ENCODE measurements at places on chromosomes 4 and X.
A peak's percentile ranks its signal among the peaks of the same experiment; 100 is the strongest.

DNA sequence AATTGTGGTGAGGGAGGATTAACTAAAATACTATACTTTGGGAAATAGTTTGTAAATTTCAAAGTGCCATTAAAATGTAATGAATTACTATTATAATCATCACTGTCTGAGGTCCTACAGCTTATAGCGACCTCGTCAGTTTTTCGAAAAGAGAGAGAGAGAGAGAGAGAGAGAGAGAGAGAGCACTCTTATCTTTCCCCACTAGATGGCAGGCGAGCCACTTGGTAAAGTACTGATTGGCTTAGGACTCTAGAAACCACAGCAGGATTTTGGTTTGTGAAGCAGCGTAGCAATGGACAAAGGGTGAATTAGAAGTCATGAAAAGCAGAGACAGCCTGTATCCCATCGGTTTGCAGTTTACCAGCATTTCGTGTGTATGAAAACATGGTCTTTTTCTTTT is 52.5 kb downstream of the LINC00632 start:
- peak; percentile 83 for DNase-seq

GRCh38 chr4:25795566-25796454 is 67.0 kb downstream of the SEL1L3 start:
- DNase-seq: no peak

GRCh38 chr4:32488690-32489089 is 1768.5 kb downstream of the PCDH7 start:
- DNase-seq: no peak

- peak; percentile 82 for DNase-seq
Observed at GRCh38 chrX:154019633-154020528, at the start of gene IRAK1. IRAK1 (minus strand) TSS chrX:154019902; CDS start chrX:154019812, 90 bp downstream.

DNA sequence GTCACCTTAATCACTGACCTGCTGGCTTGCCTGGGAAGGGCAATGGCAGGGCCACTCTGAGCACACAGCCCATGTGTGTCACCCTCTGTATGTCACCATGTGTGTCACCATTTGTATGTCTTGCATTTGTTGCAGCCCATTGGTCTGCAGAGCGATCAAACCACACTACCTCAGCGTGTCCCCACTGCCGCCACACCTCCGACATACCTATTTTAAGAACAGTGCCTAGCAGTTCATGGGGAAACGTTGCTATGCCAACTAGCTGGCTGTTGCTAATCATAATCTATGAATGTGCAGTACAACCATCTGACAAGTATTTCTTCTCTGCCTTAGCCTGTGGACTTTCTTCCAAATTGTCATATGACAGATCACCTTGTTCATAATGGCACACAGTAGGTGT is 8.0 kb upstream of the CRMP1 start:
- DNase-seq: peak; percentile 65

DNA sequence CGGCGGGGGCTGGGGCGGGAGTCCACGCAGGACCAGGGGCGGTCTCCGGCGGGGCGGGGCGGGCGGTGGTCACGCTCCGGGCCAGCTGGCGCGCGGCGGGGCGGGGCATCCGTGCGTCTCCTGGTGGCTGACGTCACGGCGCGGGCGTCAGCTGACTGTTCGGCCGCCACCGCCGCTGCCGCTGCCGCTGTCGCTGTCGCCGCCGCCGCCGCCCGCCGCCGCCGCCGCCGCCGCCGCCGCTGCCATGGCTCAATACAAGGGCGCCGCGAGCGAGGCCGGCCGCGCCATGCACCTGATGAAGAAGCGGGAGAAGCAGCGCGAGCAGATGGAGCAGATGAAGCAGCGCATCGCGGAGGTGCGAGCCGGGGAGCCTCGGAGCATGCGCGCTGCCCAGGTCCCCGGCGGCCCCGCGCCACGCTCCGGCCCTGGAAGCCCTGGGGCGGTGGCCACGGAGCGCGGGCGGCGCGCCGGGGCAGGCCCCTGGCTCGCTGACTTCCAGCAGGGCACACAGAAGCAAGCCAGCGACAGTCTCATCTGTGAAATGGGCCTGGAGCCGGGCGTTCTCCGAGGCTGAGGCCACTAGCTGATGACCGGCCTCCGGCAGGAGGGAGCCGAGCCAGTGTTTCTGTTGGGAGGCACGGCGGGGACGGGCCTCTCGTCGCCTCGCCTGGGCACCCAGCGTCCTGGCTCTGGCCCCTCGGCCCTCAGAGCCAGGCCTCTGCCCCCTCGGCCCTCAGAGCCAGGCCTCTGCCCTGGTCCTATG is at the start of gene FAM50A:
FAM50A (plus strand) TSS at position 150 of the 763 bp plus-strand sequence; CDS start at position 245, 95 bp downstream.
- DNase-seq: peak; percentile 84

DNA sequence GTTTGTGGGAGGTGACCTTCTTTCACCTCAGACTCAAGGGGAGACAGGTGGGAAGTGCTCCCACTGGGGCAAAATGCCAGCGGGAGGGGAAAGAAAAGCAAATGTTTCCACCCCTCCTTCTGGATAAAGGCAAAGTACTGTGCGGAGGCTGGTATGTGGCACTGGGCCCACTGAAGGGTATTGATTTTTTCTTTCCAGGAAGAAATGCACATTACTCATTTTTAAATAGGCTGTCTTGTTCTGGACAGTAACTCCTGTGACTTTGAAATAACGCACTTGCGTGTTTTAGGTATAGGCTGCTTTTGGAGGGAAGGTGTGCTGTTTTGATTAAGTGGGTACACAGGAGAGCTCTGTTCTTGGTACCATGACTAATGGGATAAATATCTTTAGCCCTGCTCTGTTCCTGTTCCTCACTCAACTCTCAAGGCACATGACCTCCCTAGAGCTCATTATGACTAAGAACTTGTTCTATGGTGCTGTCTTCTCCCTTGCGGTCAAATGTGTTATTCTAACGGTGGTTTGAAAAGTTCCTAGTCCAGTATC is 40.7 kb upstream of the MBTPS2 start:
- no peak for DNase-seq

- DNase-seq: no peak
Observed at GRCh38 chr4:161160718-161161117, 1003.1 kb downstream of the FSTL5 start.

- DNase-seq: no peak
Observed at GRCh38 chr4:124974152-124974551, 261.6 kb upstream of the ANKRD50 start.

- DNase-seq: no peak
Observed at GRCh38 chrX:15241301-15241700, 28.6 kb downstream of the ASB9 start.

DNA sequence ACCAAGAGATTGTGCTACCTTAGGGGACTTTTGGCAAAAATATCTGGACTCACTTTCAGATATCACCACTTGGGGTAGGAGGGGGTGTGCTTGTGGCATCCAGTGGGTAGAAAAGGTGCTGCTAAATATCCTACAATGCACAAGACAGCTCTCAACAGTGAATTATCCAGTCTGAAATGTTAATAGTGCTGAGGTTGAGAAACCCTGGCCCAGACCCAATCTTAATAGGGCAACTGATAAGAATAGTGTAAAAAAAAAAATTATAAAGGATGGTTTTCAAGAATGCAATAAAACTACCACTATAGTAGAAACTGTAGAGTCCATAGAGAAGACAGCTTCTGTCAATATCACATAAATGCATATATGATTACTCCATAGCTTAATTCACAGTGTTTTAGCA is 185.5 kb downstream of the ZNF330 start:
- DNase-seq: no peak

GRCh38 chr4:26455571-26455970 is 34.7 kb downstream of the CCKAR start:
- no peak for DNase-seq

DNA sequence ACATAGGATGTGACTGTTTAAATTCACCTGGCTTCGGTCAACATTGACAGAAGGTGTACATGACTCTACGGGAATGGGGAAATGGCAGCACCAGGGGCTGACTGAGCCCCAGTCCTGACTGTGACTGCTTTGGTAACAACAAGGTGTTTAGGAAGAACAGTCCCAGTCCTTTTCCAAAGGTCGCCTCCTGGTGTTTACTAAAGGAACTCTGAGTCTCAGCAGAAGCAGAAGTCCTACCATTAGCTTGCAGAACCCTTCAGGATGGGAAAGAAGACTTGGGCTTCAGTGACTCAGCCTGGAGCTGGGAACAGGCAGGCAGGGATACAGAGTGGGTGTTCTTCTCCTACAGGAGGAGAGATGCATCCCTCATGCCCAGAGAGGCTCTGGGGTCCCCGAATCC is 103.3 kb downstream of the MGST2 start:
- DNase-seq: no peak

DNA sequence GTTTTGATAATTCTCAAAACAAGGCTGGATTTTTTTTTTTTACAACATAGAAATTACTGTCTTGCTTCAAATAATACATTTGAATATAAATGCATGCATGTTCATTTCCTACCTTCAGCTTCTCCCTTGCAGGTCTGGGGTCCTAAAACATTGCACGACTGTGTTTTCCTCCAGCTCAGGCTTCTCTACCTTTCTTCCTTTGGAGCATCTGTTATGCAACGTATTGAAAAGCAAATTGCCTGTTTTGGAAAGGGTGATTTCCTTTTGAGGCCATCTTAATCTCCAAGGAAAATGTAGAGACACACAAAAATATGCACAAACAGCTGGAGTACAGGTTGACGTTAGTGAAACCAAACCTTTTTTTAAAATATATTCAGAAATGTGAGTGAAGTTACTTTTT is 115.6 kb upstream of the TLL1 start:
- no peak for DNase-seq

DNA sequence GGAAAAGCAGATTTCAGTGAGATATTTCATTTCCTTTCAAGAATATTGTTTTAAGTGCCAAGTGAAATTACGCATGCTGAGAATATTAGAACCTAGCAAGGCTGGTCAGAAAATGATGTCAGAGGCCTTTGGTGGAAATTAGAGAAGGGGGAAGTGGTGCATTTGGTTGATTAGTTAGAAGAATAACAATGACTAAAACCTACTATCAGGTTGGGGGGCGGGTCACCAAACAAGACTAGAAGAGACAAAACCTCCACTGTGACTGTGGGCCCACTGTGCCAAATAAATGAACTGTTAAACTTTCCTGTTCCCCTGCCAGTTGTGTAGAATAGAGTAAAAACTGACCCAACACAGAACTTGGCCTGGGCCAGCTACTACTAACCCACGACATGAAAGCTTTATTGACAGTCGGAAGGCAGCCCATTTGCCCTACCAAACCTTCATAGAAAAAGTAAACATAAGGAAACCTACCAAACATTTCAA is 2.9 kb downstream of the RAPGEF2 start:
- DNase-seq: no peak

GRCh38 chr4:43607400-43607799 is 714.9 kb downstream of the GRXCR1 start:
- DNase-seq: no peak

DNA sequence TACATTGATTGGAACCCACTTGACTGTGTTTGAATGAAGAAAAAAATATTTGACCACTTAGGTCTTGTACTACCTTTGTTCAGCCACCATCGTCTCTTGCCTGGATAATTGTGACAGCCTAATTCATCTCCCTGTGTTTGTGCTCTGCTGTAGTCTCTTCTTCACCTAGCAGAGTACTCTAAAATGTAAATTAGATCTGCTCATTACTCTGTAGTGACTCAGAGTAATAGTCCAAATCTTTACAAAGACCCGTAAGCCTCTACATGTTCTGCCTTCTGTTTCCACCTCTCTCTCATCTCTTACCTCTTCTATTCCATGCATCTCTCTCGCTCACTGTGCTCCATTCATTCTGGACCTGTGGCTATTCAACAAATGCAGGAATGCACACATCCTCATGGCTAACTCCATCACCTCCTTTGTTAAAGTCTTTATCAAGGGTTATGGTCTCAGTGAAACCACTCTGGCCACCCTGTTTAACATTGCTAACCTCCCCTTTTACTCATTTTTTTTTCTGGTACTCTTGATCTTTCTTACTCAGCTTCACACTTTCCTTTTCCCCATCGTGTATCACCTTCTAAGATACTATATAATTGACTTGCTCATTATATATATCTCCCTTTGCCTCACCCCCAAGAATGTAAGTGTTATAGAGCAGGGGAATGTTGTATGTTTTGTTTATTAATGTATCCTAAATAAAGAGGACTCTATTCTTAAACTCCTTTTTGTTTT is 98.4 kb downstream of the STIM2 start:
- DNase-seq: no peak

DNA sequence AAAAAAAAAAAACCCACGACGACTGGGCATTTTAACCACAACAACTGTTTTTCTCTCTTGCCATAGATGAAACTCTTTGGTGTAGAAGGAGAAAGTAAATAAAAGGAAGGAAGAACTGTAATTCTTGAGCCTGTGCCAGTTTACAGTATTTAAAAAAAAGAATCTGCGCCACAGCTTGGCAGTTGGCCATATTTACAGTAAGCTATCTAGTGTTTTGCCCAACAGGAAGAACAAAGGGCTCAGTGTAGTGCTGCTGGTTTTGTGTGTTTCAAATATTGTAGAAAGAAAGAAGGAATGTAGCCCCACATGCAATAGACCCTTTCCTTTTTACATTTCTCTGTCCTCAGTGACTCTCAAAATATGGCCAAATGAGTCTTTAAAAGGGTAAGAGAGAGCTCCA is 66.1 kb downstream of the NR3C2 start:
- DNase-seq: no peak

DNA sequence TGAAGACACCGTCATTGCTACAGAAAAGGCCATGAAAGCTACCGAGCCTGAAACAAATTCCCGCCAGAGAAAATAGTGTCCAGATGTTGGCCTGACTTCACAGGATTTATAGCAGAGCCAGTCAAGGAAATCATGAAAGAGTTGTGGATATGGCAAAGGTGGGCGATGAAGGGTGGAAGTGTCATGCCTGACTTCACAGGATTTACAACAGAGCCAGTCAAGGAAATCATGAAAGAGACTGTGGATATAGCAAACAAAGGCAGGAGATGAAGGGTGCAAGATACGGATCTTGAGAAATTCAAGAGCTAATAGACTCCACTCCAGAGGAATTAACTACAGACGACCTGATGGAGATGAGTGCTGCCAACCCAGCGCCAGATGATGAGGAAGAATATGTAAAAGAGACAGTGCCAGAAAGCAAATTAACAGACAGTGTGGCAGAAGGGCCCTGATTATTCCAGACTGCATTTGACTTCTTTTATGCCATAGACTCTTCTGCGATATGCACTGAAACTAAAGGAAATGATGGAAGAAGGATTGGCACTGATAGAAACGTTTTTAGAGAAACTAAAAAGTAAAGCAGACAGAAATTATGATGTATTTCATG is 17.2 kb downstream of the TRMT44 start:
- no peak for DNase-seq

DNA sequence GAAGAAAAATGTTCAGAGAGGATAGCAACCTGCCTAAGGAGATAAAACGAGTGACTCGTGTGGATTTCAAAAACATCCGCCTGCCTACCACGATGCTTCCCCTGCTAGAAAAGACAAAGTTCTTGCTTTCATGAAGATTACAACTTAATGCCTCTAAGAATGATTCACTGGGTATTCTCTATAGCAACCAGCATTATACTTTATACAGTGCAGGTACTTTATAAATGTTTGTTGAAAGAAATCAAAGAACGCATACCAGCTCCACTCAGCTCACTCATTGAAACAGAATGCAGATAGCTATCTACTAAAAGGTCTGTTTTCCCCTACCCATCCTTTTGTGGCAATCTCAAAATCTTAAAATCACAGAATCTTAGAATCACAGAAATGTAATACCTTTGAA is 33.7 kb downstream of the GASK1B start:
- no peak for DNase-seq

- DNase-seq: no peak
Observed at GRCh38 chr4:150173982-150174398, 95.7 kb downstream of the DCLK2 start.

Measured in Karpas-422 (cell line).